ENCODE measurements at places on chromosomes 2 and 18.

DNA sequence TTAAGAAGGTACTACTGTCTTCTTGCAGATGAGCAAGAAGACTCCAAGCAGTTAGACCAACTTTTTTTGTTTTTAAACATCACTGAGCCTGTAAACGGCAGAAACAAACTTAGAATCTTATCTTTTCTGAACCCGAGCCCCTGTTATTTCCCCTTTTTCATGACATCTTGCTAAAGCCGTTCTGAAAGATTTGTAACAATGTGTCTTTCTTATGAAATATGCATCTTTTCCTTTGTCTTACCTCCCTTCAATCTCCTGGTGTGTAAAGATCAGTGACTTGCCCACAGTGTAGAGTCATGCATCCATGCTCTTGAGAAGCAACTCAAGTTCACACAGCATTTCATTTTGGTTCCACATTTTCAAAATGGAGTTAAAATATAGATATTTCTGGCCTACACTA, 288.8 kb upstream of the CELF4 start:
- DNase-seq = no peak

DNA sequence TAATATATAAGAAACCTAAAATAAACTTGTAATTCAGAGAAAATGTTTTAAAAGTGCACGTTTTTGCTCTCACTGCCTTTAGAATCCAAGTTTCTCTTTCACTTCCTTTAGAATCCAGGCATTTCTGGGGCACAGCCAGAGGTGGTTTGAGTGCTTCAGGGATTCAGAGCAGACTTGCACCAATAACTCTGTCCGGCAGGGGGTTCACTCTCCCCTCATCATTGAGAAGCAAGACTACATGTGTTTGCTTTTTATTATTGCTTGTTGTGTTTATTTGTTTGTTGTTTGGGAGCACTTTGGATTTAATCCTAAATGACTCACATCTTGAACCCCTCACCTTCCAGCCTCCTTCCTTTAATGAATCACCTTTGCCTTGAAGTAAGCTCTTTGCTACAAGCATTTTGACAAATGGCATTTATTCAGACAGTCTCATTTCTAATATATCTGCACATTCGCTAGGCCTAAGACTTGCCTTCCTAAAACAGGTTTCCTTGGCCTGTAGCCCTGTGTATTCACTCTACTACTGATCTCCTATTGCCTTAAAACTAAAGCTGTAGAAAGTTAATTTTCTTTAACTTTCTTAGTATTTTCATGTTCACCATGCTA, 233.5 kb upstream of the ATP5MC3 start:
- peak; percentile 59 for DNase-seq

DNA sequence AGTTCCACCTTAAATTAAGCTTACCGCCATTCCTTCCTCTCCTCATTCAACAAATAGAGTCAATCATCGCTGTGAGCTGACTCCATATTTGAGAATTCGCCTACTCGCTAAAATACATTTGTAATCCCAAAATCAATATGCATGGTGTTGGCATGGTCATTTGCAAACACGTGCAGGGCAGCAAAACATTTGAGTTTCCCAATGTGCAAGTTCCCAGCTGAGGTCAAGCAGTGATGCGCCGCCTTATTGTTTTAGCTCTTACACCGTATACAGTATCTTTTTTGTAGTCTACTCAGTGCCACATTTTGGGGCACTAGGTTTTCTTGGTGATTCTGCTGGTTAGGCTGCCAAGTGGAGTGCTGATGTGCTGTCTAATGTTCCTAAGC, 73.3 kb upstream of the MGAT4A start:
- no peak for DNase-seq

GRCh38 chr2:23312996-23313606, 71.9 kb upstream of the KLHL29 start:
- DNase-seq = peak; percentile 54

GRCh38 chr2:205539603-205540002, 142.7 kb upstream of the NRP2 start:
- no peak for DNase-seq

GRCh38 chr2:166351319-166351718, 24.4 kb downstream of the SCN9A start:
- no peak for DNase-seq
